ENCODE measurements at places on chromosomes 13 and 19.

GRCh38 chr13:30755678-30756077, 20.3 kb downstream of the ALOX5AP start:
- DNase-seq: no peak

- peak; percentile 45 for DNase-seq
These were observed 1.7 kb downstream of the ARHGEF7 start for GRCh38 chr13:111116856-111117255.

GRCh38 chr13:46392967-46393366, 5.9 kb upstream of the RUBCNL start:
- DNase-seq: no peak

DNA sequence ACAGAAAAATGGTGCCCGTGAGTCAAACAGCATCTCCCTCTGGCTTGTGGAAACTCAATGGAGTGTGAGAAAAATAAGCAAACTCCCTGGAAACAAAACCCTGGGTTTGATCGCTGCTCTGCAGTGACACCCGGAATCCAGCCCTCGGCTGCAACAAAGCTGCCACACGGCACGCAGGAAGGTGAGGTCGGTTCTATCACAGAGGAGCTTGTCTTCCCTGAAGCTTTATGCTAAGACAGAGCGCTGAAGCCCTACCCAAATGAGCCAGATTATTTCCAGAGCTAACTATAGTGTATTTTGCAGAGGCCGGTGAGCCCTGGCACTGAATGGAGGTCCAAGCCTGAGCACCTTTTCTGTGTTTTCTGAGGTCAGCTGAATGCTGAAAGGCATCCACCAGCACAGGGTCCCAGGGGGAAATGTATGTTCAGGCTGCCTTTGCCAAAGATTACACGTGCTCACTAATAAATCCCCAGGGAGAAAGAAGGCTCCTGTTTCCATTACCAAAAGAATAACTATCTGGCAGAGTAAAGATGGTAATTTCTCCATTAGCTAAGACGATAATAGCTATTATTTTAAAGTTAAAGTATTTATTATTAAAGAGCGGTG, 77.8 kb downstream of the TSHZ3 start:
- DNase-seq: no peak

DNA sequence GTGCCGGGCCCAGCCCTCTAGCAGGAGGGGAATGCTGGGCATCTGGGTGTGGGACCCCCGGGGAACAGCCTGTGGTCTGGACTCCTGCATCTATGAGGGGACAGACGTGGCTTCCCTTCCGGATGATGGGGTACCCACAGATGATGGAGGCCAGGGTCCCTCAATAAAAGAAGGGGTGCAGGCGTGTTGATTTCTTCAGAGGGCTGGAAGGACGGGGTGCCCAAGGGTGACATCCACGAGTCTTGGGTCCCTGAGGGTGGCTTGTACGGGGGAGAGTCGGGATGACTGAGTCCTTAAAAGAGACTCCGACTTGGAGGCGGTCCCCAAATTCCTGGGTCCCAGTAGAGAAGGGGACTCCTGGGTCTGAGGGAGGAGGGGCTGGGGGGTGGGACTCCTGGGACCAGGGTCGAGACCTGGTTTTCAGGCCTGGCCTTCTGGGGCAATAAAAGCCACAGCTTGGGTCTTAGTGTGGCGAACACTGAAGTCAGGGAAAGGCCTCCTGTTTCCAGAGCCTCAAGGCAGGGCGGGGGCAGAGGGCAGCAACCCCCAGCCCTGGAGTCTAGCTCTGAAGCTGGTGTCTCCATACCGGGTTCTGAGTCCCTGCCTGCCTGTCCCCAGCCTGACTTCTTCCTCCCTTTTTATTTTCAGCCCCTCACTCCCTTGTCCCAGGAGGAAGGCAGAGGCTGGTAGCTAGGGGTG, 459 bp upstream of the GRIN2D start:
- DNase-seq: no peak

GRCh38 chr19:10846500-10847202, 1.6 kb upstream of the C19orf38 start:
- no peak for DNase-seq

- DNase-seq: no peak
These were observed 47.8 kb downstream of the COL4A2 start for GRCh38 chr13:110354715-110355473.

GRCh38 chr19:18306209-18306887, 16.5 kb downstream of the LSM4 start:
- no peak for DNase-seq

DNA sequence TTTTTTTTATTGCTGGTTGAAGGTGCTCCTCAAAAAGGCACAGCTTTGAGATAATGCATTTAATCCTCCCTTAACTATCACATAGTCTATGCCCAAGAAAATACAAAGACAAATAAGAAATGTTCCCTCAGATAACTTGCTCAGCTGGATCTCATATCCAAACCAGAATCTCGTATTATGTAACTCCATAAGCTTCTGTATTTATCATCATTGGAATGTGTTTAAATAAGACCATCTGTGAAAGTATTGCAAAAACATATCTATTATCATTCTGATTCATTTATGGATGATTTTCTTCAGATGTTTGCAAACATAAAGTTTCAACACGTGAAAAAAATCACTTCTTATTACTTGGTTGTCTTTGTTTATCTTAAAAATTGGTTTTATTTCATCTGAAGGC, 190.9 kb downstream of the IRS2 start:
- peak; percentile 72 for DNase-seq

GRCh38 chr19:35126624-35126959, 8.3 kb downstream of the LGI4 start:
- DNase-seq: no peak

DNA sequence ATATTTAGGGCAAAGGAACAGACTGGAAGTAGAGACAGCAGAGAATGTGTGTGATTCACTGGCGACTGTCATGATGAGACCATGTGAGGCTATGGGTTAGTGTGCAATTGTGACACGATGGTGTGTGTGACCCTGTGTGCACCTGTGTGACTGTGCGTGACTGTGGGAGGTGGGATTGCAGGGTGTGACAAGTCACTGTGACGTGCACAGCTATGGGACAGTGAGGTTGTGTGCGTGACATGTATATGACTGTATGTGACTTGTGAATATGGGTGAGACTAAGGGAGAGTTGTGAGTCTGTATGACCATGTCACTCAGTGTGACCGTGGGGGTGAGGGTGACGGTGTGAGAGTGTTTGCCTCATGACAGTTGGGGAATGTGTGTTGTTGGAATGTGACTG, 3.4 kb upstream of the GIPR start:
- DNase-seq: no peak

GRCh38 chr19:19531951-19532805, 3.5 kb downstream of the YJEFN3 start:
- DNase-seq: peak; percentile 56

DNA sequence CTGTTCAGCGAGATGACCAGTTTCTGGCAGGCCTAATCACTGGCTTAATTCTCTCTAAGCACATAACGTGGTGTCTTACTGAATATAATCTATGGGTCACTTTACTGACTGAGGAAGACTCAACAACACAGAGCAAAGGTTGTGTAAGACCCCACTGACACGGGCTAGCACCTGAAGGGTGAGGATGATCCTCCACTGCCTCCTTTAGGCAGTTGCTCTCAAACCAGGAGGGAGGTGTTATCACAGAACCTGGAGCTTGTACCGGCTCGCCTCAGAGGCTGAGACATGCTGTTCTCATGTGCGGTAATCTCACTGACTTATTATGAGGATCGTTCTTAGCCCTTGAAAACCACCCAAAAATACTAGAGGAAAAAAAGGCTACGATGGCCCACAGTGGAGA, 28.3 kb downstream of the RCBTB2 start:
- no peak for DNase-seq

GRCh38 chr19:17264641-17264979, at the start of gene USHBP1:
TSS of gene USHBP1 (minus strand) at chr19:17264745. CDS start at chr19:17264299, 446 bp downstream.
- DNase-seq: no peak

DNA sequence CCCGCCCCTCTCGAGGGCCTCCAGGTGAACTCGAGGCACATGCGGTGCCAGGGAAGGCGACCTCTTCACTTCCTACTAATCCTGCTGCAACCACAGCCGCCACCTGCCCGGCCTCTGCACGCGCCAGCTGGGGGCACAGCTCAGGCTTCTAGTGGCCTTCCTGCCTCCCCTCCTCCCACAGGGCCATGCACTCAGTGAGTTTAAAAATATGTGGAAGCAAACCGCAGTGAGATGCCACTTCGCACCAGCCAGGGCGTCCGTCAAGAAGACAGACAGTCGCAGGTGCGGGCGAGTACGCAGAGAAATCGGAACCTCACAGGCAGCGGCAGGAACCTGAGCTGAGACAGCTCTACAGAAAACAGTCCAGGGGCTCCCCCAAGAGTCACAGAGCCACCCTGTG, 10.4 kb downstream of the LMNB2 start:
- no peak for DNase-seq

DNA sequence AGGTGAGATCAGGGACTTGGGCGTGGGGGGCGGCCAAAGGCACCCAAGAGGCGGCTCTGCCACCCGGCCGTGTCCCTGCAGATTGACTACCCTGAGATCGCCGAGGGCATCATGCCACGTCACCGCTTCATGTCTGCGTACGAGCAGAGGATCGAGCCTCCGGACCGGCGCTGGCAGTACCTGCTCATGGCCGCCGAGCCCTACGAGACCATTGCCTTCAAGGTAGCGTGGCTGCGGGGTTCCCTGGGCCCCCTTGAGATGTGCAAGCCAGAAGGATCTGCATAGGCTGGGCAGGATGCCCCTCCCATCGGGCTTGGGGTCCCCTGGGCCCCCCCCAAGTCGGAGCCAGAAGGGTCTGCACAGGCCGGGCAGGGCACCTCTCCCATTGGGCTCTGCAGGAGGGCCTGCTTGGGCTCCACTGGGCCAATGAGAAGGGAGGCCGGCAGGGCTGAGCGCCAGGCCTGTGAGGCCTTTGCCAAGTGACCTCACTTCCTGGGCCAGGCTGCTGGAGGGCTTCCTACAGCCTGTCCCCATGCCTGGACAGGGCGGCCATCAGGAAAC, 2.2 kb upstream of the AMH start:
- DNase-seq: no peak

GRCh38 chr19:40815223-40815622, 16.2 kb downstream of the EGLN2 start:
- no peak for DNase-seq

GRCh38 chr13:113562085-113562749, 22.3 kb upstream of the TFDP1 start:
- peak; percentile 79 for DNase-seq

DNA sequence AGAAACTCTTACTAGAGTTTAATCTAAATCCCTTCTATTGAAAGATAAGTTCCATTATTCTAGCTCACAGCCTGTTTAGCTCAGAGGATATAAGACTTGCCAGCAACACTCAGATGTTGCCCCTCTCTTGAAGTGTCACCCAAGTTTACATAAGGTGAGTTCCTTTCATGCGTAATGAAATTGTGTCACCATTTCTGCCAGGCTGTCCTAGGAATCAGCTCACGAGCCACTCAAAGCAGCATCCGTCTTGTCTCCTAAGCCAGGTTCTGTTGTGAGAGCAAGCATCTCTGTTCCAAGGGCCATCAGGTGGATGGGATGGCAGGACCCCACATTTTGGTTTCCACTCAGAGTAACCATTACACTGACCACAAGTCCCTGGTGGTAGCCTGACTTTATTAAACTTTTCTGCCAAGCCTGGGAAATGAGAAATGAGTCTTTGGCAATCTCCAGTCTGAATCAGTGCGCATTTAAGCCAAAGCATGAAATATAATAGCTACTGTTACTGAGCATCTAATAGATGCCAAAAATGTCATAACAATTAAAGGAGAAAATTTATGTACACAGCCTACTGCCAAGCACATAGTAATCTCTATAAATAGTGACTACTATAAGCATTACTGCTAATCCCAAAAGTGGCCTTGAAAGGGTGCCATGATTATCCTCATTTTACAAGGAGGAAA, 179.6 kb upstream of the MIR17HG start:
- DNase-seq: no peak

GRCh38 chr19:35843676-35844481, 8.4 kb downstream of the NPHS1 start:
- no peak for DNase-seq

DNA sequence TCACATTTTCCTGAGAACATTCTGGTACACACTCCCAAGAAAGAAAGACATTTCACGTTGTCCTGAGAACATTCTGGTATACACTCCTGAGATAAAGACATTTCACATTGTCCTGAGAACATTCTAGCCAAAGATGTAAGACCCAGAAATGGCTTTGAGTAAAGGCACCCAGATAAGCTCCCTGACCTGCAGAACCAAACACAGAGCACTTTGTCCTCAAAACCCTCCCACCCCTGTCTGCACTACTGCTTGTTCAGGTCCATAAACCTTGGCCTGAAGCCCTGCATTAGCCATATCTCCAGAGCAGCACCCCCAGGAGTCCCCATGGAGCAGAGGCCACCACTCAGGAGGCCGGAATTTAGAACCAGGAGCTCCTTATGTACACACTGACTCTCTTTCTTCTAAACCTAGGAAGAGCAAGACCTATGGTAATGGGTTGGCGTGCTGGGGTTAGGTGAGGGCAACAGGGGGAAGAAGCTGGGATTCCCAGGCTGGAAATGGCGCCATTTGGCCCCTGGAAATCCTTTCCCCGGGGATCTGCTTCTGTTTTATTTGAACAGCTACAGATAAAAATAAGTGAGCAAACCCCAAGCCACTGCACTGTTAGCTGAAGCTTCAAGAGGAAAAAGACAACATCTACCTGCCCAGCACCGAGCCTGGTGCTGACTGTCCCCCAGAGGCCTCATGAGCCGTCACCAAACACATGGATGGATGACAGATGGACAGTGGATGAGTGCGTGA, 13.7 kb downstream of the GAS6 start:
- no peak for DNase-seq

- no peak for DNase-seq
These were observed 238.0 kb downstream of the GGACT start for GRCh38 chr13:100350601-100351000.

DNA sequence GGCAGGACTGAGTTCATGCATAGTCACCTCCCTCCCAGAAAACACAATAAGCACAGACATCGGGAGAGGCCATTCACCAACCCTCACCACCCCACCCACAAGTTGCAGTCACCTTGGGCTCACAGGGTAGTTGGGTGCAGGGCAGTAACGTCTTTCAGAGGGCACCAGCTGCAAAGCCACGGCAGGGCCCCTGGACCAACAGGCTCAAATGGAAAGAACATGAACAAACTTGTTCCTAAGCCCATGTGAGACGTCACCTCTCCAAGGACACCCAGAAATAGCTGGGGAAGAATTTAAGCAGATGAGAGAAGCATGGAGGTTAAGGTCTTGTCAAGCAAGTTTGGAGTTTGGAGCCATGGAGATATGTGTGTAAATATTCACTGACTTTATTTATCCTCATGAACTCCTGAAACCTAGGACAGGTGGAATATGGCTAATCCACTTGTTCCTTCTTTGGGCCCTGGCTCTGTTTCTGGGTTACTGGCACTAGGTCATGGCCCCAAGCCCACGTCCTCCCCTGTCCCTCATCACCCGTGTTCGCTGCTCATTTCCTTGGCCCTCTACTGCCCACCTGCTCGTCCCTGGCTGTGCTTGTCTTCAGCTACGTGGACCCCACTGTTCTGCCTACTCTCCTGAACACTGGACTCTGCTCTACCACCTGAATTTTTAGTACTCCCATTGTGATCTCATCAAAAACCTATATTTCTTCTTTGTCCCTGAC, 40.4 kb downstream of the SACS start:
- DNase-seq: no peak

- no peak for DNase-seq
These were observed 396.9 kb downstream of the MYO16 start for GRCh38 chr13:109026266-109026665.

- peak; percentile 46 for DNase-seq
These were observed 1.3 kb downstream of the GADD45B start for GRCh38 chr19:2477141-2477710.

- DNase-seq: no peak
These were observed at the start of gene FBXO27 for GRCh38 chr19:39032063-39032918. TSS of gene FBXO27 (minus strand) at chr19:39032549. CDS start at chr19:39032227, 322 bp downstream.

GRCh38 chr13:92315265-92315664, 911.3 kb upstream of the GPC6 start:
- DNase-seq: no peak

GRCh38 chr19:40403262-40403984, 9.8 kb downstream of the PRX start:
- DNase-seq: peak; percentile 87
